ENCODE measurements at places on chromosomes 4 and X.
A peak's percentile ranks its signal among the peaks of the same experiment; 100 is the strongest.

- peak; percentile 42 for DNase-seq
Observed at GRCh38 chrX:153726286-153727122, 1.8 kb downstream of the ABCD1 start.

DNA sequence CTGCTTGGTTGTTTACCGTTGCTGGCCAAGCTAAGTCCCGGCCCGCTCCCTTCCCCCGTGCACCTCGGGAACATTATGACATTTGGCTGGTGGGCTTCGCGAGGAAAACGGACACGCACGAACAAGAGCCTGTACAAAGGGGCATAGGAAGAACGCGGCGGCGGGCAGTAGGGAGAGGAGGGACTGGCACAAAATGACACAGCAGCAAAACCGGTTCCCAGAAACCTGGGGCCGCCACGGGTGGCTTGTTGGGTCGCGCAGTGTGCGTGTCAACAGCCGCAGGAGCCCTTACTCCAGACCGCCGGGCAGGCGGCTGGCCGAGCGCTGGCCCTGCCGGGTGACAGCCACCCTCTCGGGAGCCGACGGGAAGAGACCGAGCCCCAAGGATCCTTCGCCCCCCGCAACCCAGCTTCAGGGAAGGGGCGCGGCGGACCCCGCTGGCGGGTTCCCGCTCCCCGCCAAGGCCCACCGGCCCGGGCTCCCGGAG is 1.6 kb upstream of the LIN54 start:
- DNase-seq, result no peak

- no peak for DNase-seq
Observed at GRCh38 chr4:47876310-47876709, 38.1 kb downstream of the NFXL1 start.

GRCh38 chr4:173504181-173504503 is 25.9 kb downstream of the HAND2 start:
- no peak for DNase-seq

GRCh38 chr4:57064811-57065711 is 45.1 kb downstream of the IGFBP7 start:
- DNase-seq, result no peak

- no peak for DNase-seq
Observed at GRCh38 chrX:150688911-150689451, 4.2 kb upstream of the MTMR1 start.

DNA sequence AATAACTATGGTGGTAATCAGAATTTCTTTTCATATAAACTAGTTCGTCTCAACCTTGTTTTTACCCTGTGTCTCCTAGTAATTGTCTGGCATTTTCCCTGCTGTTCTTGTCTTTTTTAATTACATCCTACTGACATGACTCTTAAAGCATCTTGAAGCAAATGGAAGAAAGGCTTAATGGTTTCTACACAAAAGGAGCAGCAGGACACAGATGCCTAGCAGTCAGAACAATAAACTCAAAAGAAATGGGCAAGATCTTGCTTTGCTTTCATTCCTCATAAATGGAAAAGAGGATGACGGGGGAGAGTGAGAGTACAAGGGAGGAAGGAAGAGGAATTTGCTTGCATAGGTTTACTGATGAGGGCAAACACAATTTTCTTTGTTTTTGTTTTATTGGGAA is 293.2 kb upstream of the EMCN start:
- DNase-seq, result no peak
